ENCODE measurements at places on chromosomes 6 and 20. TPM values are rescaled to one million over a fixed set of nuclear protein-coding genes. Genes with fewer than 3 reads are reported as not detected.

The PCMT1 gene
- 96.0 TPM for total RNA-seq

- no peak for DNase-seq
Observed at GRCh38 chr6:31958412-31958740, 395 bp downstream of the NELFE start.

- no peak for DNase-seq
Observed at GRCh38 chr6:69622924-69623323, 173.9 kb downstream of the LMBRD1 start.

The HCRTR2 gene
- not detected for total RNA-seq
